ENCODE measurements at places on chromosomes 1 and 21. TPM values are rescaled to one million over a fixed set of nuclear protein-coding genes. Genes with fewer than 3 reads are reported as not detected.

C2CD4D gene
- total RNA-seq = not detected

KLHL17 gene
- 16.8 TPM for total RNA-seq

GIPC2 gene
- total RNA-seq = not detected

PRCC gene
- total RNA-seq = 81.1 TPM

GJA5 gene
- total RNA-seq = not detected

S100B gene
- total RNA-seq = not detected

NCAM2 gene
- total RNA-seq = not detected

LCE7A gene
- total RNA-seq = not detected

SELENOF gene
- 170 TPM for total RNA-seq

FAM20B gene
- total RNA-seq = 24.6 TPM

ANKRD45 gene
- 0.14 TPM for total RNA-seq

FCRL4 gene
- not detected for total RNA-seq

TAL1 gene
- not detected for total RNA-seq

USH2A gene
- not detected for total RNA-seq

FUBP1 gene
- total RNA-seq = 106 TPM

GJB5 gene
- not detected for total RNA-seq

MFSD2A gene
- 4.6 TPM for total RNA-seq

ACBD3 gene
- 31.4 TPM for total RNA-seq

LY9 gene
- total RNA-seq = 0.09 TPM

NMNAT1 gene
- total RNA-seq = 2.6 TPM

XKR8 gene
- total RNA-seq = 4.9 TPM

FAM72D gene
- total RNA-seq = 6.7 TPM

BNIPL gene
- not detected for total RNA-seq

LCE2B gene
- not detected for total RNA-seq

AKR7A3 gene
- not detected for total RNA-seq

DVL1 gene
- 76.5 TPM for total RNA-seq

SYT11 gene
- total RNA-seq = 1.7 TPM

AK5 gene
- total RNA-seq = 8.1 TPM

DSCAM gene
- total RNA-seq = not detected

GOLT1A gene
- 5.5 TPM for total RNA-seq

CLDN19 gene
- not detected for total RNA-seq

SV2A gene
- 0.09 TPM for total RNA-seq

RBM34 gene
- total RNA-seq = 60.5 TPM

TCHH gene
- total RNA-seq = 0.26 TPM

FTCD gene
- total RNA-seq = 0.08 TPM
